ENCODE measurements at places on chromosomes 5 and 9.

- DNase-seq = no peak
These were observed 64.8 kb downstream of the UNC13B start for GRCh38 chr9:35226651-35227050.

- no peak for DNase-seq
These were observed 17.4 kb downstream of the RXRA start for GRCh38 chr9:134343637-134344036.

GRCh38 chr5:174556756-174557155, 167.6 kb upstream of the MSX2 start:
- DNase-seq = no peak

DNA sequence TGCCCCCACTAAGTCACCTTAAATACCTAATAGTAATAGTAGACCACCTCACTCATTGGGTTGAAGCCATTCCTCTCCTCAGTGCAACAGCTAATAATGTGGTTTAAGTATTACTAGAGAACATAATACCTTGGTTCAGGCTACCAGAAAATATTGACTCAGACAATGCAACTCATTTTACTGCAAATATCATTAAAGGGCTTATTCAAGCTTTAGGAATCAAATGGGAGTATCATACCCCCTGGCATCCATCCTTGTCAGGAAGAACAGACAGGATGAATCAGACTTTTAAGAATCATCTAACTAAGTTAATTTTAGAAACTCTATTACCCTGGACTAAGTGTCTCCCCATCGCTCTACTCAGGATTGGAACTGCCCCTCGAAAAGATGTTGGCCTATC, 6.8 kb upstream of the RNF180 start:
- DNase-seq = peak; percentile 5

GRCh38 chr9:128101690-128102089, 25.8 kb downstream of the PTGES2 start:
- DNase-seq = no peak

DNA sequence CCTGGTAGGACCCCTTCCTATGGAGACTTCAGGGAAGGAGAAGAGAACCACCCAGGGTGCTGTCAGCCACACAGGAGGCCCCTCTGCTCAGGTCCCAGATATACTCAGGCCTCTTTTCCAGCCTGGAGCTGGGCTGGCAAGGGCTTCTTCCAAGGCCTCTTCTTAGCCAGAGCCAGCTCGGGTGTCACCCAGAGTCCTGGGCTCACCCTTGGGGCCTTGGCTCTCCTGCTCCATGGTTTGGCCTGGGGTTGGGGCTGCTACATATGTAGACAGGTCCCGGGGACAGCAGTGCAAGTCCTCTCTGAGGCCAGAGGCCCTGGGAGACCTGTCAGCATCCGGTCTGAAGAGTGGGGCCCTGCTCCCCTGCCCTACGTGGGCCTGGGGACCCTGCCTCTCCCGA, 22.8 kb downstream of the PAEP start:
- DNase-seq = no peak

DNA sequence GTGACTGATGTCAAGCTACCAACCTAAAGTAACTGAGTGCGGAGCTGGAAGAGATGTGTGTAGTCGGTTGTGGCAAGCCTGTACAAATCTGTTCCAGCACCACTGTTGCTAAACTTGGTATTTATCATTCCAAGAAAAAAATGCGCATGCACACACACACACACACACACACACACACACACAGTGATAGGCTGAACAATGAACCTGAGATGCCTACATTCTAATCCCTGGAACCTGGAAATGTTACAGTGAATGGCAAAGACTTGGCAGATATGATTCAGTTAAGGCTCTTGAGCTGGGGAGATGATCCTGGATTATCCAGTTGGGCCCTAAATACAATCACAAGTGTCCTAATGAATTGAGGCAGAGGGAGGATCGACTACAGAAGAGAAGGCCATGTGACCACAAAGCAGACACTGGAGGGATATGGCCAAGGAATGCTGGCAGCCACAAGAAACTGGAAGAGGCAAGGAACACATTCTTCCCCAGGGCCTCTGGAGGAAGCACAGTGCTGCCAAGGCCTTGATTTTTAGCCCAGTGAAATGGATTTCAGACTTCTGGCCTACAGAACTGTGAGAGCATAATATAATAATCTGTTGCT, 49.7 kb upstream of the LHFPL2 start:
- no peak for DNase-seq

GRCh38 chr5:168216989-168217388, 74.5 kb upstream of the WWC1 start:
- DNase-seq = no peak

- DNase-seq = no peak
These were observed 134.4 kb downstream of the FGF1 start for GRCh38 chr5:142551338-142552067.

GRCh38 chr5:42962124-42962523, 78.0 kb downstream of the ANXA2R start:
- no peak for DNase-seq

GRCh38 chr5:39986614-39987013, 561.8 kb upstream of the DAB2 start:
- no peak for DNase-seq

- no peak for DNase-seq
These were observed 50.3 kb downstream of the ALG2 start for GRCh38 chr9:99171225-99172123.

- no peak for DNase-seq
These were observed 99.5 kb downstream of the USP20 start for GRCh38 chr9:129934780-129935179.

GRCh38 chr9:105280691-105281090, 36.2 kb downstream of the SLC44A1 start:
- no peak for DNase-seq

GRCh38 chr9:115691693-115692092, 461.9 kb upstream of the PAPPA start:
- DNase-seq = peak; percentile 87

GRCh38 chr5:6029811-6030271, 348.5 kb downstream of the MED10 start:
- DNase-seq = no peak

- DNase-seq = no peak
These were observed 2.8 kb downstream of the ADGRD2 start for GRCh38 chr9:124452841-124453585.

DNA sequence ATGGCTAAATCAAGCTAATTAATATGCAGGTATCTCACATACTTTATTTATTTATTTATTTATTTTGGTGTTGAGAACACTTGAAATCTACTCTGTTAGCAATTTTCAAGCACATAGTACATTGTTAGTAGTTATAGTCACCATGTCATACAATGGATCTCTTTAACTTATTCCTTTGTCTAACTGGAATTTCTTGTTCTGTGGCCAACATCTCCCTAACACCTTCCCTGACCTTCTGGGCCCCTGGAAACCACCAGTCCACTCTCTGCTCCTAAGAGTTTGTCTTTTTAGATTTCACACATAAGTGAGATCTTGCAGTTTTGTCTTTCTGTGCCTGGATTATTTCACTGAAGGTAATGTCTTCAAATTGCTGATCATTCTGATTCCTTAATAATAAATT, 229.1 kb downstream of the SEMA5A start:
- no peak for DNase-seq

DNA sequence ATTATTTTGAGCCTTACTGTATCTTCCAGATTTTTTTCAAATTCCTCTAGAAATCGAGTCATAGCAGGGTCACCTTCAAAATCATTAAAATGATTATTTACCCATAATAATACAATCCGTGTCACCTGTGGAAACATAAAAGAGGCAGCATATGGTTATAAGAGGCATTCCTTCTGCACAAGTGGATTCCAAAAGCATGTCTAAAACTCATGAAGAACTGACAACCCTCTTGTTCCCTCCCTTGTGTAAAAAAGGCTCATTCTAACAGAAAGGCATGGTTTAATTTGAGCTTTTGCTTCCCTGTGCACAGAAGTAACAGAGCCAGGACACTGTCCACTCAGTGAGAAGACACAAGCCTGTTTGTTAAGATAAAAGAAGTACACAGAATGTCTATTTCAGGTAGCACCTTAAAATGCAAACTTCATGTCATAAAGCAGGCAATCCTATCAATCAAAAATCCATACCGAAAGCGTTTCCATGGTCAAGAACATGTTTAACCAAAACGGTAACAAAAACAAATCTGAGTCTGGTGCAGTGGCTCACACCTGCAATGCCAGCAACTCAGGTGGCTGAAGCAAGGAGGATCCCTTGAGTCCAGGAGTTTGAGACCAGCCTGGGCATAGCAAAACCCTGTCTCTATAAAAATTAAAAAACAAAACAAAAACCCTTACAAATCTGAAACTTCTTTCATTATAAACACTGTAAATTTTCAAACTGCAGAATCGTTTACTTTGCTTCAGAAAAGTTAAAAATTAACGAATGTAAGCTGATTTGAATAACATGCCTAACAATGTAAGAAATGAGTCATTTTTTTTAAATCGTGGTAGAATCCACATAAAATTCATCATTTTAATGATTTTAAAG, 139.3 kb downstream of the RAPGEF6 start:
- DNase-seq = no peak

- no peak for DNase-seq
These were observed 47.0 kb downstream of the DNAJC21 start for GRCh38 chr5:34976347-34976746.

DNA sequence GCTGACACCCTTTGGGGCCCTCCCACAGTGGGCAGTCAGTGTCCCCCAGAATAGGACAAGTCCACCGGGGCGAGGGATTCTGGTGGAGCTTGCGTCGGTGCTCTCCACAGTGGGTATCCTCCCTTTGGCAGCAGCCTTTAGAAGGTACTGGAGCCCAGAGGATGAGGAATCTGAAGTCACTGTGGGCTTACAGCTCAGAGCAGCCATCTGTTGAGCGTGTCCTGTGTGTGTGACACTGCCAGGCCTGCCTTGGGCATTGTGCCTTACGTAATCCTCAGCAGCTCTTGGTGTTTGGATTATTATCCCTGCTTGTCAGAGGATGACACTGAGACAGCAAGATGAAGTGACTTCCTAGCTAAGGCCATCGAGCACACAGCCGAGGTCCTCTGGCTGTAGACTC, 12.6 kb downstream of the URM1 start:
- no peak for DNase-seq

DNA sequence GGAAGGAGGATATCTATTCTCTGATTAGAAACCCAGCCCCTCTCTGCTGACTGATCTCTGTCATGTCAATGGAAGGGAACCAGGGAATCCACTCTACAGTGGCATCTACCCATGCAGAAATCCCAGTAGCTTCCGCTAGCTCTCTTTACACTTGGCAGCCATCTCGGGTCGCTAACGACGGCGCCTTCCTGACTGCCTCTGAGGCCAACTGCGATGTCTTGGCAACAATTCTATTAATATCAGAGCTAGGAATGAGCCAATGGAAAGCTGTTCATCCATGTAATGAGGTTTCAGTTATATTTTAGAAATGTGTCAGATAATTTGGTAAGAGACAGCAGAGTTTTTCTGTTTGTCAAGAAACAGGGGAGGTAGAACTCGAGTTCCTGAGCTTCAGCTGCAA, 67.6 kb upstream of the ATP10B start:
- DNase-seq = no peak

DNA sequence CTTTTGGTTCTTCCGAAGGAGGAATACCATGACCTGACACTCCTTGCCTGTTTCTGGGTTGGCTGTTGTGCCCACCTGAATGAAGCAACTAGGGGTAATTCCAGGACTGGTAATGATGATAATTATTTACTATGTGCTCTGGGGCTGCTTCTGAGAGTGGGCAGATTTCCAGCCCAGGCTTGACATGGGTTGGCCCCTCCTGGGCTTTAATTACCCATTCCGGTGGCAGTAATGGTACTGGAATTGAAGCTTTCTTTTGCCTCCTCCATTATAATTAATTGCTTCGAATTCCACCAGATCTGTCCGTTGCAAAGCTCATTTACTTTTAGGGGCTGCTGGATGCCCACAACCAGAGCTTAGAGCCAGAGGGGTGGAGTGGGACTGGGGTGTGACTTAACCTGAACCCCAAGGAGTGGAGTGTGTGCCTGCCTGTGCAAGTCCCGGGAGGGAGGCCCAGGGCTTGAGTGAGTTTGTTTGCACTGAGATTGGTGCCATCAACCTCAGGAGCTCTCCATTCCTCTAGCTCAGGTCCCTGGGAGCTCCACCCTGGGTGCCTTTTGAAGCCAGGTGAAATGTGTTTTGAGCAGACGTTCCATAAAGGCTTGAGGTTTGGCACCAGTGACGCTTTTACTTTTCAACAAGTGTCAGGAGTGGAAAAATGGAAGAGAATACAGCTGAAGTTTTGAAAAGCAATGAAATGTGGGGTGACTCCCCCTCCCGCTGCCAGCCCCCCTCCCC, 214.6 kb downstream of the PDZD2 start:
- no peak for DNase-seq

DNA sequence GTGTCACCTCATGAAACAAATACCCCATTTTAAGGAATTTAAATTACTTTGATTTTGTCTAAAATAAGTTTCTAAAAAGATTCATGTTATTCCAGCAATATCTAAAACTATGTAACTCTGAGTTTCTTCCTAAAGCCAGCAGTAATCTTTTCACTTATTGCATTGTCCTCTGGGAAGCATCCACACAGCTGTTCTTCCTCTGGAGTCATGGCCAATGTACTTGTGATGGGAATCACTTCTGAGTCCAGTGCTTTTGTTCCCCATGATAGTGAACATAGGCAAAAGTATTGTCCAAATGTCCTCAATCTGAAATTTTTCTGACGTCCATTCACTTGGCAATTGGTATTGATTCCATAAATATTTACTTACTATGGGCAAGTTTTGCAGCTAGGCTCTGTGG, 125.0 kb downstream of the STARD4 start:
- no peak for DNase-seq

- no peak for DNase-seq
These were observed 28.0 kb upstream of the HTR4 start for GRCh38 chr5:148682058-148683026.

GRCh38 chr9:78565481-78565880, 268.6 kb downstream of the PSAT1 start:
- DNase-seq = no peak

DNA sequence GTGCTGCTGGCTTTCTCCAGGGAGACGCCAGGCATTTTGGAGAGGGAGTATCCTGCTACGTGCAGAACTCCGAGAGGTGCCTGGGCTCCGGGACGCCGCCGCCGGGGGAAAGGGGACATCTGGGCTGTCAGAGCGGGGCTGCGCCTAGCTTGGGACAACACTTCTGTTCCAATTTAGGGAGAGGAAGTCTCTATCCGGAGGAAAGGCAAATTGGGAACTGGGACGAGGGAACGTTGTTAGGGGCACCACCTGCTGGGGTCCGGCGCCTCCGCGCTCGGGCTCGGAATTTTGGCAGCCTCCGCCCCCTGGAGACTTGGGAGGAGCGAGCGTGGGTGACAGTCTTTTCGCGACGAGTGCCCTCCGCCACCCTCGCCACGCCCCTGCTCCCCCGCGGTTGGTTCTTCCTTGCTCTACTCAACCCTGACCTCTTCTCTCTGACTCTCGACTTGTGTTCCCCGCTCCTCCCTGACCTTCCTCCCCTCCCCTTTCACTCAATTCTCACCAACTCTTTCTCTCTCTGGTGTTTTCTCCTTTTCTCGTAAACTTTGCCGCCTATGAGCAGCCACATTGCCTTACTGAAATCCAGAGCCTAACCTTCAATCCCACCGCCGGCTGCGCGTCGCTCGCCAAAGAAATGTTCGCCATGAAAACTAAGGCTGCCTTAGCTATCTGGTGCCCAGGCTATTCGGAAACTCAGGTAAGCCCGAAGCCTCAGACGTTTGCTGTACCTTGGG, 1.6 kb downstream of the TSLP start:
- DNase-seq = no peak

GRCh38 chr9:20658677-20659473, 25.2 kb upstream of the FOCAD start:
- DNase-seq = no peak

GRCh38 chr5:42990892-42991291, 49.2 kb downstream of the ANXA2R start:
- no peak for DNase-seq

GRCh38 chr9:72597181-72597517, 75.7 kb downstream of the TMC1 start:
- DNase-seq = no peak

GRCh38 chr5:92455011-92455410, 1071.9 kb upstream of the ARRDC3 start:
- DNase-seq = no peak
